ENCODE measurements at places on chromosomes 6 and 20.

DNA sequence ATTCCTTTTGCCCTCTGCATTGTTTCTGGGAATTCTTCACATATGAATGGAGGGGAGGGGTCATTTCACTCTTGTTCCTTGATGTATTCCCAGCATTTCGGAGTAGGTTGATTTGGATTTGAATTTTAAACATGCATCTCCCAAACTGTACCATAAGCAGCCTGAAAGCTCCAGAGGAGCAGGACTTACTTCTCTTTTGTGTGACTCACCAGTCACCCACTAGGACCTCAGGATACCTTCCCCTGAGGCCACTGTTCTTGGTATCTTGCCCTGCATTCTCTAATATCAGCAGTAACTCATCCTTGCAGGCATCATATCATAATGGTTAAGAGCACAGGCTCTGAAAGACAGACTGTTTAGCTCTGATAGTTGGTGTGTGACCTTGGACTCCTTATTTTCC is 703 bp downstream of the MRPL2 start:
- no peak for DNase-seq

- DNase-seq, result no peak
These were observed 3.3 kb upstream of the BIRC7 start for GRCh38 chr20:63232235-63233060.

DNA sequence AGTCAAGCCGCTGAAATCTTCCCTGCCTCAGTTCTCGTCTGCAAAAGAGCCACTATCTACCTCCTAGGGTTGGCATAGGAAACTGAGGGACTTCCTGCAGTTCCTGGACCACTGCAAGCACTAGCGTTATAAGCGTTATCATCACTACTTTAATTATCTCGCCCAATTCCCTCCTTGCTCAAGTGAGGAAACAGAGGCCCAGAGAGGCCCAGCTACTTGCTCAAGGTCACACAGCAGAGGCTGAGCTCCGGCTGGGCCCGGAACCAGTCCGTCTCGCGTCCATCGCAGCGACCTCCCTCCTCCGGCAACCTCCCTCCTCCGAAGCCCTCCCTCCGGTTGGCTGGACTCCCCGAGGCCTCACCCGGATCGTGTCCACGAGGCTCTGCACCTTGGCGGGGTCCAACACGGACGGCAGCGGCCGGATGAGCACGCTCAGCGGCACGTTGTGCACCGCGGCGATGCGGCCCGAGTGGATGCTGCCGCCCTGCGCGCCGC is 338 bp downstream of the SRXN1 start:
- DNase-seq, result peak; percentile 18

GRCh38 chr6:153840039-153840850 is 198.8 kb upstream of the OPRM1 start:
- no peak for DNase-seq

- no peak for DNase-seq
These were observed 41.5 kb downstream of the FHL5 start for GRCh38 chr6:96604420-96604819.

DNA sequence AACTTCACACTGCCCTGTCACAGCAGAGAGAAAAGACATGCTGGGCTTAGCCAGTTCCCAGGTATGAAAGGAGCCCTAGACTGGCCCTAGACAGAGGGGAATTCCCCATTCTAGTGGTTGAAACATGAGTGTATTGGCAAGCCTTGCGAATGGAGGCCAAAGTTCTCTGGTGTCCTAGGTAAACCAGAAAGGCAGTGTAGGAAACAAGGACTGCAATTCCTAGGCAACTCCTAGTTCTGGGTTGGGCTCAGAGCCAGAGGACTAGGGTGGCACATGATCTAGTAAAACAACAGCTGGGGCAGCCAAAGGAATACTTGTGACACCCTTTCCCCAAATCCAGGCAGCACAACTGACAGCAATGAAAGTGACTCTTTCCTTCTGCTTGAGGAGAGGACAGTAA is 265.0 kb upstream of the EPHA7 start:
- no peak for DNase-seq

DNA sequence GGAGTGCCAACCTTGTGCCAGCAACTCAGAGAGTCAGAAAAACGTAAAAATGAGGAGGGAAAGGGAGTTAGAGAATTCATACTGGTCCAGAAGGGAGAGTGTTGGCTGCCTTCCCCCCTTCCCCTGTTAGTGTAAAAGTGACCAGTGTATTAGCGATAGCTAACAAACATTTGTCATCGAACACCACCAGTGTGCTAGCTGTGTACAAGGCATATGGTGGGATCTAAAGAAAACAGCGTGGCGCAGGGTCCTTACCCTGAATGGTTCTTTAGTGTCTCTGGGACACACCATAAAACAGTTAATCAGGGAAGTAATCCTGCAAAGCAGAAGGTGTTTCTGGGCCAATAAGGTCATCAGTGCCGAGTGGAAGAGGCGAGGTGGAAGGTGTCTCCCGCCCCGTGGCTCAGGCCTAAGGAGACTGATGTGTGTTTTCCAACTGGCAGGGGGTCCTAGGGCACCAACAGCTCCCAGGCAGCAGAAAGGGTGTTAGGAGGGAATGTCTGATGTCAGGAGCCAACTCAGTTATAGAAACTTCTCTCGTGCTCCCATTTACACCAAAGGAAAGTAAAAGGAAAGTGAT is 91.9 kb downstream of the TCP11 start:
- DNase-seq, result no peak

DNA sequence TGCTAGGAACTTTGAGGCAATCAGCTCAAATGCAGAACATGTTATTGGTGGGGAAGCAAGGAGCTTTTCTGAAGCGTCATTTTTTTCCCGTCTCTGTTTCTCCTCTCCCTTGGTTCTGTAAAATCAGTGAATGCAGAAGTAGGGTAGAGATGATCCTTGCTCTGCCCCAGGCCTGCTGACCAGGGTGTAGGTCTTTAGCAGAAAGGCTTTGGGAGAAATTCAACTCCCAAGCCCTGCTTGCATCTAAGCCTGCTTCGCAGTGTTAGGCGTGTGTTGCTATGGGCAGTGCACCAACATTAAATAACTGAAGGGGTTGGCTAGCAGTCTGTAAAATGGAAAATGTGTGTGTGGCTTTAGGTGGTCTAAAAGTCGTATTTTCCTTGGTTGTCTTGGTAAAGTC is 45.9 kb downstream of the SASH1 start:
- DNase-seq, result no peak

- no peak for DNase-seq
These were observed 148.7 kb upstream of the NEDD9 start for GRCh38 chr6:11380969-11381744.

DNA sequence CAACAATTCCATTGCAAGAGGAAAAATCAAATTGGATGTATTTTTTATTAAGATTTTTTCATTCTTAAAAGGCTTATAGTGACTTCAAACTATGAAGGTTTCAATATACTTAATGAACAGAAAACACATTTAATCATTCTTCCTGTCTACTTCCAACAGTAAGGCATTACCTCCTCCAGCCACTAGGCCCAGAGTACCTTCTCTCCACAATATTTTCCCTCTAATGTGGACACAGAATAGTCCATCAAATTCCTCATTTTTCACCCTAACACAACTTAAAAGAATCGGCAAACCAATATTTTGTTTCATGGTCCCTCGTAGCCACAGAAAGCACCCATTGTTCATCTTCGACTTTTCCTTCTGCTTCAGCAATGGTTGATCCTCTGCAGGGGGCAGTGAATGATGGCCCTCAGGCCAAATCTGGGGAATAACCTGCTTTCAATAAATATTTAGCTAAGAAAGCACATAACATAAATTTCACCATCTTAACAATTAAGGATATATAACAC is 335.4 kb upstream of the ID4 start:
- no peak for DNase-seq

- DNase-seq, result no peak
These were observed 10.3 kb upstream of the C6orf58 start for GRCh38 chr6:127566651-127567050.

- no peak for DNase-seq
These were observed 12.2 kb downstream of the DUSP15 start for GRCh38 chr20:31857861-31858759.

DNA sequence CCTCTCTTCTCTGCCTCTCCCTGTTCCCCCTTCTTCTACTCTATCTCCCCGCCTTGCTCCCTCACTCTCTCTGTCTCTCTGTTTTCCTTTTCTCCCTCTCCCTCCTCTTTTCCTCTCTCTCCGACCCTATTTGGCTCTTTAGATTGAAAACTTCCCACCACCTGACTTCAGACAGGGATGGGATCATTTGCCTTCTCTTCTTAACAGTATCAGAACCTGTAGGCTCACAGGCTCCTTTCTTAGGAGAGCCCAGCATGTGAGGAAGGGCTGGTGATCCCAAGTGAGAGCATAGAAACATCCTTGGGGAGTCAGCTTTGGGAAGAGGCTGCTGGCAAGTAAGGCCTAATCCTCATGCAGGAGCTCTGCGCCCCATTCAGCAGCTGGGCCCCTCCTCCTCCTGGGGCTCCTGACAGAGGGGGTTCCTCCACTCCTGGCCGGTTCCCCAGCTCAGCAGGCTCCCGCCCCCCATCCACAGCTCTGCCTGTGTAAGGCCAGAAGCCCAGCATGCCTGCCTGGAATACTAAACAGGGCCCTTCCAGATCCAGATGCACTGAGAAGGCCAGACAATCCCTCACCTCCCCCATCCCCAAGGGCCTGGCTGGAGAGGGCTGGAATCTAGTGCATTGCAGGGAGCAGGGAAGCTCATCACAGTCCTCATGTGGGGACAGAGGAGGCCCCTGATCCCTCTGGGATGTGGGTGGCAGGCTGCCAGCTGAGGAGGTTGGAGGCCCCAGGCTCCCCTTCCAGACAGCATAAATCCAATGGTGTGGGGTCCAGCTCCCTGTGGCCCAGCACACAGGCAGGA is 93.4 kb downstream of the PTPRT start:
- no peak for DNase-seq

DNA sequence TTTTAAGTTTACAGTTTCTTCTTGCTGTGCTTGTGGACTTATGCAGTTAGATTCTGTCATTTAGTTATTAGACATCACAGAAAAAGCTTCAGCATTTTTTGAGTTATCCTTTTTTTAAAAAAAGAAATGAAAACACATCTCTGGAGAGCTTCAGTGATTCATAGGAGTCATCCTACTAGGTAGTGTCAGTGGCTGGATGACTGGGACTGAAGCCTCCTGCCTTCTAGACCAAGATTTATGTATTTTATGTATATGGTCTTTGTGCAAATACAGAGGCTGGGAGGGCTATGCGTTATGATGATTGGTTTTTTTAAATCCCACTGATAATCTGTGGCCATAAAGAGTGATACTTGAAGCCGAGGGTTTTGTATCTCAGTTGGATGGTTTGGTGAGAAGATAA is 125.9 kb upstream of the JAG1 start:
- no peak for DNase-seq

DNA sequence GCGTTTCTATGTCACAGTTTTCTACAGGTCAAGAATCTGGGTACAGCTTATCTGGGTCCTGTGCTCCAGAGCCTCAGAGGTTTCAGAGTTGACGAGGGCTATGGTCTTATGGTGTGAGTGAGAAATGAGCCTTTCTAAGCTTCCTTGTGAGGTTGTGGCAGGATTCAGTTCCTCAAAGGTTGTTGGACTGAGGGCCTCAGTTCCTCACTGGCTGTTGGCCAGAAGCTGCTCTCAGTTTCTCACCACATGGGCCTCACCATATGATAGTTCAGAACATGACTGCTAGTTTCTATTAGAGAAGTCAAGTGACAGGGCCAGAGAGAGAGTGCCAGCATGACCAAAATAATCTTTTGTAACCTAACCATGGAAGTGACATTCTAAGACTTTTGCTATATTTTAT is 96.1 kb downstream of the NUS1 start:
- DNase-seq, result no peak

DNA sequence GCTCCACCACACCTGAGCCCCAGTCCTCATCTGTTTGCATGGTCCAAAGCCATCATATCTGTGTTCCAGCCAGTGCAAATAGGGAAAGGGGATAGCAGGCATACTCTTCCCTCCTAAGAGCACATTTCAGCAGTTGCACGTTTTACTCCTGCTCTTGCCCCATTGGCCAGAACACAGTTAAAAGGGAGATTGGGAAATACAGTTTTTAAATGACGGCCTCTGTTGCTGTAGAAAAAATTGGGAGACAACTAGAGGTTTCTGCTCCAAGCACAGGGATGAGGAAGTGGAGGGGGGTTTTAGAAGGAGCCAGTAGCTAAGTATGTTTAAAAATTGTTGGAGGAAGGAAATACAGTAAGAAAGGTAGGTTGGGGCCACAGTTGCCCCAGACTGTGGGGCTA is 14.6 kb upstream of the STK35 start:
- no peak for DNase-seq

DNA sequence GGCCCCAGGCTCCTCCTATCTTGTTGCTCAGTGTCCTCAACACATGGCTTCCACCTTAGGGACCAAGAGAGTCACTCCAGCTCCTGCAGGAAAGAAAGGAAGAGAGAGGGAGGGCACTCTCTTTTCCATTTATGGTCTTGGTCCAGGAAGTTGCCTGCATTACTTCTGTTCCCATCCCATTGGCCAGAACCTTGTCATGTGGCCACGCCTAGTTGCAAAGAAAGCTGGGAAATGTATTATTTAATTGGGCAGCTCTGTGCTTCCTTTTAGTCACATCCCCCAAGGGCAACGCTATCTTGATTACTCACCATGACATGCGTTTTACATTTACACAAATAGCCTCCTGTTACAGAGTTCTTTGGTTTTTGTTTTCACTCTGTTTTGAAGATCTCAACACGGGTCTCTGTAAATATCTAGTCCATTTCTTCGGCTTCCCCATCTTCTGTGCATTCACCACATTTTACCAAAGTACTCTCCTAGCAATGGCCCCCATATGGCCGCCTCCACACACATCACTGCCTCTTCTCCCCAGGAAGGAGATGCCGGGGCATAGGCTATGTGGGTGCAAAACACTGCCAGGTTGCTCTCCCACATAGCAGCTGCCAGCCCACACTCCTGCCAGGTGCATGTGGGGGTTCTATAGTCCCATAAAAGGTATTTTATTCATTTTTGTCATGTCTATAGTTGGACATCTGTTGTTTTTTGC is 35.7 kb upstream of the ZMYND8 start:
- DNase-seq, result peak; percentile 39

DNA sequence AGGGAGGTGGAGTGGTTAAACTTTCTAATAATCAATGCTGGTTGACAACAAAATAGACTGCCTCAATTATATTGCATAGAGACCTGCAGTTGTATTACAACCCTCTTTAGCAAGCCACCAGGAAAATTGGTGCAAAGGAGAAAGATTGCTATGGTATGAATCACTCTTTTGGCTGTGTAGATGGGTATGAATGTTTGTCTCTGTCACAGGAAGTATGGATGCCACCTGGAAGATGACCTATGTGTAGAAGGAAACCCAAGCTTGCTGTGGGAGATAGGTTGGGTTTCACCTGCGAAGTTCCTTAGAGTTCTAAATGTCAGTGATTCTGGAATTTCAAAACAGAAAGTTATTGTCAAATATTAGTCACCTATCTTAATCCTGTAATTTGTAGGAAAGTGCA is 134.6 kb downstream of the SOBP start:
- no peak for DNase-seq

Data from activated CD4-positive, alpha-beta T cell treated with anti-CD3 and anti-CD28 coated beads, Interleukin-2, Interleukin-4, amounts not matched to agents 100 ng/mL and 50 ng/mL, durations not matched to agents 16 hours and 8 hours (primary cell).